ENCODE measurements at places on chromosomes 3 and 15. TPM values are rescaled to one million over a fixed set of nuclear protein-coding genes. Genes with fewer than 3 reads are reported as not detected.

DNA sequence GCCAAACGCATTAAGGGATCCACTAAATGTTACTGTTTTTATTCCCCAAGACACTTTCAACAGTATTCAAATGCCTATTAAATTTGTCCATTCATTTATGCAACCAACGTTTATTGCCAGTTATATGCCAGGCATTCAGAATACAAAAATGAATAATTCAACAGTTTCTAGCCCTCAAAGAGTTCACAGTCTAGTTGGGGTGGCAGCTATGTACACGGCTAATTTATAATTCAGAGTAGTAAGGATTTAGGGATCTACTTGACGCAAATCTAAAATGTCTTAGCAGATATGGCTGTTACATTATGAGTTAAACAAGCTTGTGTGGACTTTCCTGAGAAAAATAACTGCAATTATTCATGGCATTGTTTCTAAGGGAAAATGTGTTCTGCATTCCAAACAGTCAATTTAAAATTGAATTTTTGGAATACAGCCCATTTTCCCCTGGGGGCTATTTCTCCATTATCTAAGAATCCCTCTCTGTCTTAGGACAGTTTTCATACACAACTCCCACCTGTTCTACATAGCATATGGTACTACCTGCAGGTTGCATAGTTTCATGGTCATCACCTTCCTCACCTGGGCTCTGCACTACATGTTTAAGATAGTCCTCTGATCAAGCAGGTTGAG lies 11.5 kb upstream of the MSL2 start:
- DNase-seq, result no peak

GRCh38 chr3:51379746-51380455 lies 5.2 kb upstream of the MANF start:
- no peak for DNase-seq

- DNase-seq, result no peak
Observed at GRCh38 chr3:1783995-1784394, 314.7 kb upstream of the CNTN4 start.

DNA sequence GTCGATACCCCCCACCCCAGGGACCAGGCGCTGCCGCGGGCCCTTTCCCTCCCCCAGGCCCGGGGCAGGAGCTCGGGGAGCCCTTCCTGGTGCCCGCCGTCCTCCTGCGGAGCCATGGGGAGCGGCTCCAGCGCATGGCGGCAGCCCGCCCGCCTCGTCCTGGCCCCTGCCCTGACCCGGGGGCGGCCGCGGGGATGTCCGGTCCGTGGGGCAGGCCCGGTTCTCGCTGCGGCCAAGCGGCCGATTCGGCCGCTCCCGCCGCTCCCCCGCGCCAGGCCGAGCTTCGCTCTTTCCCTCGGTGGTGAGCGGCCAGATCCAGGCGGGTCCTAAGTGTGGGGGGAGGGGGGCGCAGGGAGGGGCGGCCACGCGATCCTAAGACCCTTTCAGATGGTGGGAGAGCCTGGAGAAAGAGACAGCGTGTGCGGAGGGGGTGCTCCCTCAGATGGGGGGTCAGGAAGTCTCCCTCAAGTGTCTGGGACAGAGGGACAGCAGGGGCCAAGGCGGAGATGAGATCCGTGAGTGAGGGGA lies 1.3 kb downstream of the NEIL1 start:
- DNase-seq, result no peak

STAB1 gene
- 74.7 TPM for total RNA-seq

BUB1B gene
- 1.3 TPM for total RNA-seq
